ENCODE measurements at places on chromosomes 4 and X. TPM values are rescaled to one million over a fixed set of nuclear protein-coding genes. Genes with fewer than 3 reads are reported as not detected.

F8A1 gene
- total RNA-seq = 19.0 TPM

- DNase-seq = no peak
These were observed 24.4 kb downstream of the FRAS1 start for GRCh38 chr4:78081541-78081940.

LRCH2 gene
- total RNA-seq = 5.1 TPM

- DNase-seq = no peak
These were observed 53.5 kb upstream of the FGF13 start for GRCh38 chrX:138765051-138765450.

DNA sequence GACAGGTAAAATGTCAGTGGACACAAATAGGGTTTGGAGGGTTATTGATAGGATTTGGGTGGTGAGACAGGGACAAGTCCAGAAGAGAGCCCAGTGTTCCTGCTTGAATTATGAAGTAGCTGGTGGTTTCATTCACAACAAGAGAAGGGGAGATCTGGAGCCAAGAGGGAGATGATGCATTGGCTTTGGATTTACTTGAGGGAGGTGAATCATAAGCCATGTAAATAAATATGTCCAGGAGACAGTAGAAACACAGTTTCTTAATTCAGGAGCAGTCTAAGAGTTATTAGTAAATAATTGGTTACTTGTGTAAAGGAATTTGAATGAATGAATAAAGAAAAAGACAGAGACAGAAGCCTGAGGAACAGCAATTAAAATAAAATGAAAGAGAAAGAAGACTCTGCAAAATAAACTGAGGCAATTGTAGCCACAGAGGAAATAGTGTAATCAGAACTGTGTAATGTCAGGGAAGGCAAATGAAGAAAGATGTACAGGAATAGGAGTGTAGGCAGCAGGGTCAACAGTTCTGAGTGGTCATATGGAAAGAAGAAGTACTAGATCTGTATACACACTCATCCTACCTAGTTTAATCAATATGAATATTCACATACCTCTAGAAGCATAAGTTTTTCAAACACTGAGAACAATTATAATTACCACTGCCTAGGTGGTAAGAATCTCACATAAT is 50.2 kb upstream of the CXCL8 start:
- no peak for DNase-seq

GRCh38 chrX:65451663-65452062 is 82.9 kb downstream of the LAS1L start:
- no peak for DNase-seq

- DNase-seq = no peak
These were observed 12.4 kb upstream of the TMPRSS11E start for GRCh38 chr4:68434836-68435235.

GRCh38 chrX:101385795-101386541 is at the start of gene BTK:
BTK (minus strand) TSS chrX:101386191; CDS start chrX:101375284, 10,907 bp downstream.
- DNase-seq = no peak

- peak; percentile 90 for DNase-seq
These were observed 37.9 kb downstream of the RELL1 start for GRCh38 chr4:37648084-37648817.

NSUN7 gene
- 8.9 TPM for total RNA-seq

KDR gene
- total RNA-seq = 1.3 TPM

GRCh38 chr4:153733751-153734448 is 25.9 kb downstream of the RNF175 start:
- no peak for DNase-seq

DNA sequence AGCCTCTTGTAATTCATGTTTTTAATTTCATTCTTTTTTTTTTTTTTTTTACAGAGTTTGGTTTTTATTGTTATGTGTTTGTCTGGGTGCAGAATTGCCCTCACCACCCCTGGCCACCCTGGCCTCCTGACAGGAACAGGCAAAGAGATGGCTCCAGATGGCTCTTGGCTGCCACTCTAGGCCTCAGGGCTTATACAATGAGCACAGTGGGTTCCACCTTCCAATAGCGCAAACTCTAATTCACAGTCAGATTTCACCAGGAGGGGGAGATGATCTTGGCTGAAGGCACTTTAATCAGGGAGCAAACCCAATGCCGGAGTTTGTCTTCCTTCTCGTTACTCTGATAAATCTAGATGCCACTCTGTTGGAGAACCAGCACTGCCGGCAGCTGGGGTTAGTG is 24.8 kb downstream of the CPE start:
- DNase-seq = no peak

DNA sequence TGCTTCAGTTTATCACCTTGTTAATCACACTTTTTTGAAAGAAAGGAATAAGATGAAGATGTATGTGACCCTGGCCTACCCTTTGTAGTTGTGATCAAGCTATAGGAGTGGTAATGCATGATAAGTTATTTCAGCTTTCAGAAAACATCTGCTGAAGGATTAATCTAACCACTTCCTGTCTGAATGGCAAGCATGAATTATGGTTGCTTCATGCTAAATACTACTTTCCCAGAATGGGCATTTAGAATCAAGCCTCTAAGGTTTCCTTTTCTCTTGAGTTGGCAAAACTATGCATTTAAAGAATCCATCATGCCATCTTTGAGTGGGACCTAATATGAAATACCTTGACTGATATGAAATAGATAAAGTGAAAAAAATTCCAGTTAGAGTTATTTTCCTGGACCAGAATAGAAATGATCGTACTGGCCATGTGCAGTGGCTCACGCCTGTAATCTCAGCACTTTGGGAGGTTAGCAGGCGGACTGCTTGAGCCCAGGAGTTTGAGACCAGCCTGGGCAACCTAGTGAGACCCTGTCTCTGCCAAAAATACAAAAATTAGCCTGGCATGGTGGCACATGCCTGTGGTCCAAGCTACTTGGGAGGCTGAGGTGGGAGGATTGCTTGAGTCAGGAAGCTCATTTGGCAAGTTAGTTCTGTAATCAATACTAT is 59.1 kb downstream of the ANXA3 start:
- DNase-seq = no peak

GRCh38 chr4:175460414-175460813 is 351.6 kb downstream of the GPM6A start:
- DNase-seq = no peak

GRCh38 chr4:139419388-139419914 is 34.5 kb upstream of the RAB33B start:
- peak; percentile 12 for DNase-seq

- DNase-seq = no peak
These were observed 105.9 kb downstream of the OR13H1 start for GRCh38 chrX:131649741-131650140.

DNA sequence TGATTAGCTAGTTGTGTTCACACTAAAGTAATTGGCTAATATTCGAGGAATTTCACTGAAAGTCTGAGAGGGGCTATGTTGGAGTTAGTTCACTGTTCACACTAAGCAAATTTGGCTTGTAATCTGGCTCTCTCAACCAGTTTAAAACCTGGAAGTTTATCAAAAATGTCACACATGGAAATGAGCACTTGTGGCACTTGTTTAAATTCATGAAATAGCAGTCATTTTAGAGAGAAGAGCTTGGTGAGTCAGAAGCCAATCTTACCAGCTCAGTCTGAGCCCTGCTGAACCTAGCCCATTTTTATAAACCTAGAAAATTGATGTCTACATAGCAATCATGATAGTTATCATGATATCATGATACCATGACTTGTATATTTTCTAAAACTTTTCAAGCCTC is 90.7 kb upstream of the JADE1 start:
- DNase-seq = no peak

- no peak for DNase-seq
These were observed 29.6 kb upstream of the BBS12 start for GRCh38 chr4:122702939-122703338.

GAGE12E gene
- not detected for total RNA-seq

DNA sequence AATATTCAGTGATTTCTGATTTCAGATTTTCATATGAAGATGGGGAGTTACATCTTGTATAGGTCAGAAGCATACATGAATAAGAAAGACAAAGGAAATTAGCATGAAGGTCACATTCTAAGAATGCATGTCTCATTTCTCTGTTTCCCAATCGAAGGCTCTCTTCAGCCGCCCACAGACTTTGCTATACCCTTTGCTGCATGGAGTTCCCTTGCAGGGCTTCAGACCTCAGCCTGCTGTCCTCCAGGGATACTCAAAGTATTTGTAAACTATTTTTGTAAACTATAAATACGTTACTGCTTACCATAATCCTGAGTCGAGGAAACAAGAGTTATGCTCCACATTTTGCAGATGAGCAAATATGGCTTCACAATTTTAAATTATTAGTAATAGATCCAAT is 738.4 kb downstream of the PCDH18 start:
- DNase-seq = no peak

GRCh38 chr4:25030277-25031076 is at the start of gene LGI2:
LGI2 (minus strand) TSS chr4:25030946; CDS start chr4:25030693, 253 bp downstream.
- no peak for DNase-seq

KCND1 gene
- total RNA-seq = 1.6 TPM

DNA sequence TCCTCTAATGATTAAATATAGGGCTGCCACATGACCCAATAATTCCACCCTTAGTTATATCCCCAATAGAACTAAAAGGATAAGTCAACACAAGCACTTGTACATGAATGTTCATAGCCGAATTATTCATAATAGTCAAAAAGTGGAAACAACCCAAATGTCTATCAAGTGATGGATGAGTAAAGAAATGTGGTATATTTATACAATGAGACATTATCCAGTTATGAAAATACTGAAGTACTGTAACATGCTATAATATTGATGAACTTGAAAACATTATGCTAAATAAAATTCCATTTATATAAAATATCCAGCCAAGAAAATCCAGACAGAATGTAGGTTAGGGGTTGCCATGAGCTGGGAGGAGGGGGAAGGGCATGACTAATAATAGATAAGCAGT is 436.7 kb upstream of the AADAT start:
- no peak for DNase-seq

DNA sequence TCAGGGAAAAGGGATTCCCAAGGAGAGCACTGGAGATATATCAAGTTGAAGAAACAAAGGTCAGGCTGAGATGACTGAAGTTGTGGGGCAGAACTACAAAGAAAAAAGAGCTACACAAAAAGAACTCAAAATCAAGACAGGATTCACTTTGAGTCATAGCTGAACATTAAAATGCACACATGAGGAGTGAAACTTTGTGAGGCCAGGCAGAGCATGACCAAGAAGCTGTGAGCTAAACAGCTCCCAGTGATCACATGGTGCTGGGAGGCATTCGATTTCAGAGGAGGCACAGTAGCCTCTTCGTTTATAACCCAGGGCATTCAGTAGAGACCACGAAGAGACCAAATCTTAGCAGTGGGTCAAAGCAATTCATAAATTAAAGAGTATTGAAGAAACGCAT is 145.3 kb downstream of the ATRX start:
- no peak for DNase-seq

DNA sequence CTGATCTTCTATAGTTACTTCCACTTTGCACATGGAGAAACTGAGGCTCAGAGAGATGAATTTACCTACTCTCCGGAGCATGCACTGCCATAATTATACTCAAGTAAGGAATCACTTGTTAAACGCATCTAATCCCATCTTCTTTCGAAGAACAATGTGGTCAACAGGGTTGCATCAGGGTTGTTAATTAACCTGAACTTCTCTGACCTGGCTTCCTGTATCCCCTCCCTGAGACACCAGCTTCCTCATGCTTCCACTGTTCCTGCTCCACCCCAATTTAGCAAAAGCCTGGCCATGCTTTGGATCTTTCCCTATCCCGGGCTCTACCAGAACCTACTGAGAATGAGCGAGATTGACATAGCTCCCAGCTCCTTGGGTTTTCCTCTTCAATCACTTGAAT is 136.7 kb downstream of the SMIM20 start:
- no peak for DNase-seq

STARD8 gene
- total RNA-seq = 1.8 TPM

GRCh38 chrX:28668303-28668702 is 81.1 kb downstream of the IL1RAPL1 start:
- DNase-seq = no peak

DNA sequence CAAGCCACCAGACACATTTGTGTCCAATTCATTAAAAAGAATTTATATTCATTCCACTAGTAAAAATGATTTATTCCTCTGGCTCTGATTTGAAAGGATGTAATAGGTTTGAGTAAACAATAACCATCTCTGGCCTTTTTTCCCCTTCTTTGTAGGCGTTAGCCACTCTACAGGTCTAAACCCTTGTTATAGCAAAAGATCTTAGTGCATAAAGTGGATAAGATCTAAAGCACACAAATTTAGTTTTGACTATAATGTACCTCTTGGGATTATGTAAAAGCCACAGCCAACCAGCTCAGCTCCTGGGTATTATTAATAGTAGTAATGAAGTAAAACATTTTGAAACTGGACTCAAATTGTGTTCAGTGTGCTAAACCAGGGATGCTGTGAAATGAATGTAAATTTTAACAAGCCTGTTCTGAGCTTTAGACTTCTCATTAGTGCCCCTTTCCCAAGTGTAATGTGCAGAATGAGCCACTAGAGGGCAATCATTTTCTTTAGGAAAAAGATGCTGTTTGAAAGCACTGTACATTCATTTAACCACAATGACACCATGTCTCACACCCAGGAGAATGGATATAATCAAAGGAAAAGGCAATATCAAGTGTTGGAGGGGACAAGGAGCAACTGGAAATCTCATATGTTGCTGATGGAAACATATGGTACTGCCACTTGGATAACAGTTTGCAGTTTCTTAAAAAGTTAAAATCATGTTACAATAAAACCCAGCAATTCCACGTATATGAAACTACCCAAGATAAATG is 69.7 kb downstream of the KLHL8 start:
- DNase-seq = peak; percentile 49

DNA sequence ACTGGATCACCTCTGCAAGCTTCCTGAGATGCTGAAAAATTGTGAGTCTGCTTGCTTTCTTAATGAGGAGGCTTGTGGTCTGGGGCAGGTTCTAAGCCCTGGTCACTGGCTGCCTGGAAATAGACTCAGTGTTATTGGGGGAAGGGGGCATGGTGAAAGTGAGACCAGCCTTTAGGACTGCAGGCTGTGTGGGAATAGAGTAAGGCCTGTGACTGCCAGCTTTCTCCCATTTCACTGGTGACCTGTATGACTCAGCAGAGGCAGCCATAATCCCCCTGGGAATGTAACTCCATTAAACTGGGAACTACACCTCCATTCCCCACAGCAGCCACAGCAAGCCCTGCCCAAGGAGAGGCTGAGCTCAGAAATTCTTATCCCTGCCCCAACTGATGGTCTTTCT is 55.9 kb upstream of the IL15 start:
- DNase-seq = no peak

DNA sequence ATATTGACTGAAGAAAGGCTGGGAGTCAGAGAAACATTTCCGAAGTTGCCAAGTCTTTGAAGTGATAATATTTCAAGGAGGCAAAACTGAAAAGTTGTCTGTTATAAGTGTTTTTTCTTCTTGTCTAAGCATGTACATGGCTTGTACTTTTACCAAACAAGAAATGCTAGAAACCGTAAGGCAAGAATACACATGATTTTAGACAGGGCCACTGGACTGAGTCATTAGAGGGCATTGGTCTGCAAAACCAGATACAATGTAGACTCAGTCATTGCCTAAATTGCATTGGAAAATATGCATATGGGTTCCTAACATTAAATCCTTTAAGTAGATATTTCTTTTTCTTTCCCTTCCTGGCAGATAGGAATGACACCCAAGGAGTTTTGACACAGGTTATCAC is 284.9 kb upstream of the PUDP start:
- DNase-seq = no peak

NALF2 gene
- total RNA-seq = 3.6 TPM

CLDN22 gene
- total RNA-seq = not detected

- DNase-seq = no peak
These were observed 61.9 kb upstream of the PAGE4 start for GRCh38 chrX:49767236-49767635.

- DNase-seq = no peak
These were observed 161.5 kb downstream of the SOWAHB start for GRCh38 chr4:76736414-76736813.

- DNase-seq = no peak
These were observed 11.3 kb upstream of the UGT2A3 start for GRCh38 chr4:68962868-68963267.

All from kidney epithelial cell (primary cell).